ENCODE measurements at places on chromosomes 5 and 9. TPM values are rescaled to one million over a fixed set of nuclear protein-coding genes. Genes with fewer than 3 reads are reported as not detected.

Gene CENPH
- total RNA-seq: 86.4 TPM

GRCh38 chr9:69427286-69427685, 102.3 kb downstream of the ENTREP1 start:
- DNase-seq: no peak

GRCh38 chr5:6181147-6181729, 197.1 kb downstream of the MED10 start:
- DNase-seq: peak; percentile 23

GRCh38 chr9:97076238-97076637, 37.3 kb upstream of the CTSV start:
- DNase-seq: peak; percentile 59

Data from WTC11 (cell line).